ENCODE measurements at places on chromosomes 3 and 15.

GRCh38 chr3:36991923-36992805 lies 767 bp downstream of the EPM2AIP1 start:
- no peak for DNase-seq

GRCh38 chr15:44443515-44443914 lies 16.1 kb downstream of the CTDSPL2 start:
- no peak for DNase-seq

GRCh38 chr15:41487802-41488201 lies 5.9 kb upstream of the ITPKA start:
- DNase-seq = no peak

DNA sequence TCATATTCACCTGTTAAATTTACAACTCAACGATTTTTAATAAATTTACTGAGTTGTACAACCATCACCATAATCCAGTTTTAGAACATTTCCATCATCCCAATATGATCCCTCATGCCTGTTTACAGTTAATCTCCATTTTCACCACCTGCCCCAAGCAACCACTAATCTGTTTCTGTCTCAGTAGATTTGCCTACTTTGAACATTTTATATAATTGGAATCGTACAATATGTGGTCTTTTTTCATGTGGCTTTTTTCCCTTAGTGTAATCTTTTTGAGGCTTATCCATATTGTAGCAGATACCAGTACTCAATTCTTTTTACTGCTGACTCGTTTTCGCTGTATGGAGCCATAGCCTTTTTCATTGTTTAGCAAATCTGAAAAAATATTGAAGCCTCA lies 123.3 kb upstream of the STT3B start:
- DNase-seq = no peak

- no peak for DNase-seq
Measured at GRCh38 chr3:123365450-123366143, 83.3 kb downstream of the ADCY5 start.

- no peak for DNase-seq
Measured at GRCh38 chr3:154050216-154050615, 71.0 kb upstream of the ARHGEF26 start.

- DNase-seq = no peak
Measured at GRCh38 chr3:176971613-176972174, 225.6 kb downstream of the TBL1XR1 start.

GRCh38 chr3:114880078-114880477 lies 267.0 kb downstream of the ZBTB20 start:
- DNase-seq = no peak

DNA sequence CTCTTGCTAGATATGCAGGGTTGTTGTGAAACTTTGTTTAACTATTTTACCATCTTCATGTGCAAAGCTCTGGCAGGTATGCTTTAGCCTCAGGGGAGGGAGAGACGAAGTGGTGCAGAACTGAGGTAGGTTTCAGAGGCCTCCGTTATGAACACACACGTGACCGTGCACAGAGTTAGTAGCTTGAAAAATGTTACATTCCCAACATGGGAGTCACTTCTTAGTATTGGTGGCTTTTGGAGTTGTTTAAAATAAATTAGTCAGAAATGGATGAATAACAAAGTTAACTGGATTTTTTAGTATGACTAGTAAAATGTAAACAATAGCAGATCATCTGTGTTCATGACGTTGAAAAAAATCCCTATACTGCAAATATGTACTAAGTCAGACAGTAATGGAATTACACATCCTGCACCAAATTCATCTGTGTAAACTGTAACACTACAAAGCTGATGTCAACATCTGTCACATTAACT lies 279.6 kb downstream of the KLF13 start:
- DNase-seq = no peak

DNA sequence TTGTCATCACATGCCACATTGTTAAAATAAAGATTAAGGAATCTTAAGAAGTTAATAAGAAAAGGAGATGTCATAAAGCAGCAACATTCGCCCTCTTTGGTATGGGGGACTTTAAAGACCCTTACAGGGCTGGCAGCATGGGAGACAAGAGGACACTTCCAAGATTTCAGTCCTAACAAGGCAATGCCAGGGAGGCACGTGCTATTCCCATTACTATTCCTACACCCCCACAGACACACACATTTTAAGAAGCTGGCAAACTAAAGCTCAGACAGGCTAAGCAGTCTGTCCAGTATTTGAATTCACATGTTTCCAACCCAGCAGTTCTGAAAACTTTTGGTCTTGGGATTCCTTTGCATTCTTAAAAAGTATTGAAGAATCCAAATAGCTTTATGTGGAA lies 80.8 kb downstream of the WDR49 start:
- no peak for DNase-seq

DNA sequence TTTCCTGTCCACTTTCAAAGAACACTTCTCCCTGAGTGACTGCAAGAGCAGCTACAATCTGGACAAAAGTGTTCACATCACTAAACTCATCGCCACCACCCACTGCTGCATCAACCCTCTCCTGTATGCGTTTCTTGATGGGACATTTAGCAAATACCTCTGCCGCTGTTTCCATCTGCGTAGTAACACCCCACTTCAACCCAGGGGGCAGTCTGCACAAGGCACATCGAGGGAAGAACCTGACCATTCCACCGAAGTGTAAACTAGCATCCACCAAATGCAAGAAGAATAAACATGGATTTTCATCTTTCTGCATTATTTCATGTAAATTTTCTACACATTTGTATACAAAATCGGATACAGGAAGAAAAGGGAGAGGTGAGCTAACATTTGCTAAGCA lies 1.8 kb downstream of the CCRL2 start:
- DNase-seq = no peak

DNA sequence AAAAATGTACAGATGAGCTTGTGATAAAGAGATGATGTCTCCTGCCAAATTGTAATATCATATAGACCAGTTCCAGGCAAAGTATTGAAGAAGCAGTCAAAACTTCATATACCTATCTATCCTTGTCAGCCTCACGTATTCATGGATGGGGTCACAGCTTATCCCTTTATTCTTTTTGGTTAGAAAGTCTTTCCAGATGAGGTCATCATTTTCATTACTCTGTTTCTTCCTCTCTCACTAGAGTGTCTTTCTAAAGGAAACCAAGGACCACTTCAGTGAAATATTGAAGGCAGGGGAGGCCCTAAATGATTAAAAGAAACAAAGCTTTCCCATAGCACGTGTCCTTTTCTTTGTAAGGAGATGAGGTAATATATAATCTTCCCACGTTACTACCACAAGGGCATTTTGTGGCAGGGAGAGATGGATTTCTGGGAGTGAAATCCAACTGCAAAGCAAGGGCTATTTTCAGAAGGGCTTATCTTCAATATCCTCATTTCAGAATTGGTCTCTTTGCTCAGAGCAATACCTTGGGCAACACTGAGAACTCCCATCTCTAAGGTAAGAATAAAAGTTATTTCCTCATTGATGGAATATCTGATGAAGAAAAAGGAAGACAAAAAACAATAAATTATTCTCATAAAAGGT lies 260.2 kb downstream of the TIGIT start:
- no peak for DNase-seq

GRCh38 chr3:194657439-194657838 lies 14.6 kb downstream of the LSG1 start:
- no peak for DNase-seq

- no peak for DNase-seq
Measured at GRCh38 chr15:43085921-43086320, 19.9 kb downstream of the UBR1 start.

GRCh38 chr3:20069178-20069532 lies 28.9 kb downstream of the KAT2B start:
- DNase-seq = no peak

GRCh38 chr15:68593341-68593740 lies 14.5 kb downstream of the CORO2B start:
- no peak for DNase-seq

DNA sequence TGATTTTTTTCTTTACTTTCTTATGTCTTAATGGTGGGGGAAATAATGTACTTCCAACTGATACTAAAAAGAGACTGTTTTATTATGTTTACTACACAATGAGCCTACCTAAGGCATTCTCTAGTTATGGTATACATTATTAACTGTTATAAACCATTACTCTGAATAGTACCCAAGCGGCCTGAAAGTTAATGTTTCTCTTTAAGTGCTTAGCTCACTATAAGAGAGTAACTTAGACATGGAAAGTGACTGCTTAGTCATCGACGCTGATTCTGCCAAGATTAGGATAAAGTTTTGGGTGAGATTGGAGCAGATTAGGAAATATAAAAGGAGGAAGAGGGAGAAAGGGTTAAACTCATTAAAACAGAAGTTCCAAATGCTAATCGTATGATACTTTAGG lies 365.0 kb downstream of the NLGN1 start:
- no peak for DNase-seq

DNA sequence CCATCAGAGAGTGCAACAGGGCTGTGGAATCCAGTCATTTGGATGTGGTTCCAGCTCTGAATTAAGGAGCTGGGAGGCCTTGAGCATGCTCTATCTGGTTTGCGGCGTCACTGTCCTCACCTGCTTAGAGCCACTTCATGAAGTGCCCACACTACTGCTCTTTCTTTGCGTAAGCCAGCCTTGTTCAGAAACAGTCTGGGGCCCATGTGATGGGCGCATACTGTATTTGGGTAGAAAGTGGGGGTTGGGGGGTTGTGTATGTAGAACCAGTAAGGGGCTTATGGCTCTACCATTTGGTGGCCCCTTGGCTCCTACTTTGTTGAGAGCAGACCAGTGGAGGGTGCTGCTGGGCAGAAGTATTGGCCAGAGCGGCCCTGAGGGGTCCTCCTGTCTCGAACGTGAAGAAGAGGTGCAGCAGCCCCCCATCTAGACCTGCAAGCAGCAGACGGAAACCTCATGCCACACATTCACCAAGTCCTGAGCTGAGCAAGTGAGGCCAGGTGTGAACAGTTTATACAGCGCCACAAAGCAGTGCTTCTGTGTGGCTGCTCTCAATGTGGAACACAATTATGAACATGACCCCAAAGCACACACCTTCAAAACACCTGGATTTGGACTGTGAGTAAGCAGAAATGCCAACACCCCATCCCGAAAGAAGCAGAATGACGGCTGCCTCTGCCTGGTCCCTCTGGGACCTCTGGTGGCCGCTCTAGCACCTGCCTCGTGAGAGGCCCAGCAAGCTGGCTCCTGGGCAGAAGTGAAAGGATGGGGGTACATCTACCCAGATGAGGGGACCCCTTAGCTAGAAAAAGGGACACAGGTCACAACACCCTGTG lies 26.6 kb downstream of the SRPRB start:
- DNase-seq = no peak

GRCh38 chr3:12828751-12829150 lies 12.6 kb downstream of the RPL32 start:
- DNase-seq = no peak

DNA sequence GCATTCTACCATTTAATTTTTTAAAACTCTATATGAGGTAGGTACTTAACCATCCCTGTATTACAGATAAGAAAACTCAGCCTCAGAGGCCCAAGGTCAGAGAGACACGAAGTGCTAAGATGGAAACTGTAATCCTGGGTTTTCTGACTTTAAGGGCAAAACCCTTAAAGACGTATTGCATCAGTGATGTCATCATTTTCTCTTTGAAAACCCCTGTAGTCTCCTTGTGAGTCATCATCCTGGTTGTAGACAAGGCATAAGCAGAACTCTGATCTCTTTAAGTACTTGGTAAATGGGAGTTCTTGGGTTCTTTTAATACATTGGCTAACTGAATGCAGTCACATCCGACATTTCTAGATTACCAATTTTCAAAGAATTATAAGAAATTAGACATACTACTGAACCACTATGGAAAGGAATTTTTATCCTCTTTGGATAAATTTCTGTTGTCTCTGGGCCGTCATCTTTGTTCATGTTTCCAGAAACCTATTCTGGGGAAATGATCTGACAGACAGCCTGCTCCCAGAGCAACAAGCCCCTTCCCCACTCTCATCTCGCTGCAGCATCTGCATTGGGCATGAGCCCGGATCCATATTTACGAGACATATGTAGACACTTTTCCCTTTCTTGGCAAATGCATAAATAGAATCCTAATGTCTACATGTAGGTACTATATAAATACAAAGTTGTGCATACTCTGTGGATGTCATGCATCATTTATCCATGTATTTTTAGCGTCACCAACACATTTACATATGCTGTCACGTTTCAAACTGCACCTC lies 48.7 kb upstream of the MDFIC2 start:
- DNase-seq = no peak

DNA sequence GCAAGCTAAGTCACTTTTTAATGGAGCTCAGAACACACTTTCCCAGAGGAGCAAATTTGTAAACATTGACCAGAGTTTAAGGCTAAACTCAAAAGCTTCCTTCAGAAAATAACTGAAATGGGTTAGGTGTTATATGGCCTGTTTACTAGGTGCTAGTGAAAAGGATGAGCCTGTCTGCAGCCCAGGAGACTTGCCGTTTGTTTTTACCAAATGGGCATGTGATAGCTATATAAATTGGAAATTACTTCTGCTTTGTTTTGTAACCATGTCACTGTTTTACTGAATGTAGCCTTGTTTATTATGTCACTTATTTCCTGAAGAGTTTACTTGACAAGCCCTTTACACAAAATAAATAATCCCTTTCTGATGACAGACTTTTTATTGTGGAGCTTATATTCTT lies 109.4 kb upstream of the THSD4 start:
- DNase-seq = no peak

- DNase-seq = no peak
Measured at GRCh38 chr15:98914626-98915025, 93.0 kb downstream of the PGPEP1L start.

GRCh38 chr3:136311968-136312367 lies 61.8 kb downstream of the PCCB start:
- no peak for DNase-seq

GRCh38 chr3:26280517-26280916 lies 342.1 kb upstream of the LRRC3B start:
- DNase-seq = no peak

- no peak for DNase-seq
Measured at GRCh38 chr15:59266028-59266427, 59.4 kb downstream of the LDHAL6B start.

DNA sequence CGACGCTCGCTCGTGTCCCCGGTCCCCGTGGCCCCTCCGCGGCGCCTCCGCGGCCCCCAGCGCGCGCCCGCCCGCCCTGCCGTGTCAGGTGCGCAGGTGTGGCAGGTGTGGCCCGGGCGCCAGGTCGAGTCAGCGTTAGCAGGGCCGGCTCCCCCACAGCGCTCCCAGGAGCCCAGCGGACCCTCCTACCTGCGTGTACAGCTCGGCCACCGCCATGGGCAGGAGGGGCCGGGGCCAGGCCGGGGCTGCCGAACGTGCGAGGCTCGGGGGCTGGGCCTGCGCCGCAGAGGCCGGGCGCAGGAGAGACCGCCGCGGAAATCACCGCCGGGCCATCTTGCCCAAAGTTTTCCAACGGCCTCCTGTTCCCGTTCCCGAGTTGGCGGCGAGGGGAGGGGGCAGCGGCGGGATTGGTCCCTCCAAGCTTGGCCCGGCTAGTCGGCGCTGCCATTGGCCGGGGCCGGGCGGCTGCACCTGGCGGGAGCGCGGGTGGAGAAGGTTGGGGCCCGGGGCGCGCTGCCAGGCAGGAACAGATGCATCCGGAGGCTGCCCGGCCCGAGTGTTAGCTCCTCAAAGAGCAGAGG lies at the start of gene MYO5C:
TSS of gene MYO5C (minus strand) at position 384 of the 581 bp plus-strand sequence. CDS start at position 216, 168 bp downstream.
- DNase-seq = no peak

DNA sequence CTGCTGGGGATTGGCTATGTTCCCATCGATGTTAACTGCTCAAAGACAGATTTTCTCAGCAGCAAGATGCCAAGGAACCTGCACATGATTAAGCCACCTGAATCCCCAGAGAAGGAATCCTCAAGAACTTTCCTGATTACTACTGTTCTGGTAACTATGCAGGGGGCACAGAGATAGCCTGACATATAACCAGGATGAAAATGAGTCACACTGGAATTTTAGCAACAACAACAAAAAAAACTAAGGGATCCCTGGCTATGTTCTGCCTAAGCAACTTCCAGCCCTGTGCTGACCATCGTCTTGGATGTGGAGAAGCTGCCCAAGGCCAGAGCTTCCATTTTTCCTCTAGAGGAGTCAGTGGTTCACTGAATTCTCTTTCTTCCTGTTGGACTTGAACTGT lies 13.8 kb downstream of the RIOX2 start:
- DNase-seq = no peak

All from stimulated activated CD4-positive, alpha-beta T cell treated with anti-CD3 and anti-CD28 coated beads, Interleukin-12 subunit alpha, Interleukin-12 subunit beta, amount 100 ng/mL, for 24 hours (primary cell).